Stimulated activated CD4-positive, alpha-beta T cell treated with anti-CD3 and anti-CD28 coated beads, Interleukin-1b, Interleukin-23, amount 100 ng/mL, for 1 hour (primary cell): ENCODE measurements at places on chromosomes 2 and 18.
A peak's percentile ranks its signal among the peaks of the same experiment; 100 is the strongest.

- DNase-seq: no peak
Measured at GRCh38 chr2:37232131-37232933, 874 bp downstream of the NDUFAF7 start.

DNA sequence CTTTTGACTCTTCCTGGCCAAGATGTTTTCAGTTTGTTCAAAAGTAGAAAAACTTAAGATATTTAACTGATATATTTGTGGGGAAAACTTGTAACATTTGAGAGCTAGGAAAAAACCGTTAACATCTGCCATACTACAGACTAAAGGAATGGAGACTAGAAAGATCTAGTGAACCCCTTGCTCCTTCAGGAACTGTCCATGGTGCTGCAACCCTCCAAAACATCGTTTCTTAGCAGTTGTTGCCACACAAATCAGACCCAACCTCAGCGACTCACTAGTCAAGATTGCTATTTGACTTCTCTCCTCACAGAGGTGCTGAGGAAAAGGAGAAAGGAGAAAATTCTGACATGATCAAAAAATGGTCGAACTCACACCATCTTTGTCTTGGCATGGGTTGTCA is 393.8 kb upstream of the LYPD1 start:
- DNase-seq: no peak

DNA sequence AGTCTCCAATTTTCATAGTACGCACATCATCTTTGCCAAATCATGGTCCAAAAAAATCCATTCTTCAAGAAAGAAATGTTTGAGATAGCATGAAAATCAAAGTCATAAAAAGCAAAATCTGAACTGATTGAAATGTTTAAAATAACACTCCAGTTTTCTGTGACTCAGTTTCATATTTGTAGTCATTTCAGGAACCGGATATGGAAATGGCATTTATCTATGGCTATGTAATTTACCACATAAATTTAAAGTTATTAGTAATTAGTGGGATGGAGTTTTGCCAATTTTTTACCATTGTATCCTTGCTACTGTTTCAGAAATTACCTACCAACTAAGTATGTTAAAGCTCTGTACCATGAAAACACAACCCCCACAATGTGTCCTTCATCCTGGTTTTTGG is 456.6 kb upstream of the ACVR2A start:
- no peak for DNase-seq

DNA sequence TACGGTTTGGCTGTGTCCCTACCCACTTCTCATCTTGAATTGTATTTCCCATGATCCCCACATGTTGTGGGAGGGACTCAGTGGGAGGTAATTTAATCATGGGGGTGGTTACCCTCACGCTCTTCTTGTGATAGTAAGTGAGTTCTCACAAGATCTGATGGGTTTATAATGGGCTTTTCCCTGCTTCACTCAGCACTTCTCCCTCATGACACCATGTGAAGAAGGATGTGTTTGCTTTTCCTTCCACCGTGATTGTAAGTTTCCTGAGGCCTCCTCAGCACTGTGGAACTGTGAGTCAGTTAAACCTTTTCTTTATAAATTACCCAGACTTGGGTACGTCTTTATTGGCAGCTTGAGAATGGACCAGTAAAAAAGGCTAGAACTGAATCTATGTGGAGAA is 750.0 kb upstream of the ID2 start:
- no peak for DNase-seq

DNA sequence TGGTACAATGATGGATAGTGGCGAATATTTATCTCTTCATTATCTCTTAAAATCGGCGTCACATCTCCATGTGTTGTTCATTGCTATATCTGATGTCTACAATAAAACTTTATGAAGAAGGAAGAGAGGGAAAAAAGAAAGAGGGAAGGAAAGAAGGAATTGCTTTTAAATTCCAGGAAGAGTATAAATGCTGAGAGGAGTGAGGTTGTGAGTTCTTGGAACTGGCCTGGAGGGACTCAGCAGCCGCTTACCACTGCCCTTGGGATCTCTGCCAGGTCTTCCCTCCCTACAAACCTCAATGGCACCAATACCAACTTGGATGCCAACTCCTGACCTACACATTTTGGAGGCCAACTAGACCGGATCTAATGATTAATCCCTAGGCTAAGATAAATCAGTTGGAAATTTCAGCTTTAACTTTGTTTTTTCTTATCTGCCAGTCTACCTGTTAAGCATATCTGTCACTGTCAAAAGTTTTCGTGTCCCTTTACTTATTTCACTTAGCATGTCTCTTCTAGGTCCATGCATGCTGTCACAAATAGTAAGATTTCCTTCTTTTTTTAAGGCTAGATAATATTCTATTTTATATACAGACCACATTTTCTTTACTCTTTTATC is 9.8 kb downstream of the SCN9A start:
- no peak for DNase-seq

DNA sequence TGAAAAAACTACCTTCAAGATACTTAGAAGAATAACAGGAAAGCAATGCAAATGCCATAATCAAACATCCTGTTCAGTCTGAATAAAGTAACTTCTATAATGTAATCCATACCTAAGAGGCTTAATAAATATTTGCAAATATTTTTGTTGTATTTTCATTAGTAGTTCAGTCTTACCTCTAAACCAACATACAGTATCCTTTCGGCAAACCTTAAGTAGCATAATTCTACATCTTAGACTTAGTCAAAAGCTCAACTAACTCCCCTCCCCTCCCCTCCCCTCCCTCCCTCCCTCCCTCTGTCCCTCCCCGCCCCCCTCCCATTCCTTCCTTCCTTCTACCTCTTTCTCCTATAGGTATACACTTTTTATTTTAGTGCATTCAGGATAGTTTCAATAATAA is 1373.2 kb downstream of the SUCLG1 start:
- no peak for DNase-seq

DNA sequence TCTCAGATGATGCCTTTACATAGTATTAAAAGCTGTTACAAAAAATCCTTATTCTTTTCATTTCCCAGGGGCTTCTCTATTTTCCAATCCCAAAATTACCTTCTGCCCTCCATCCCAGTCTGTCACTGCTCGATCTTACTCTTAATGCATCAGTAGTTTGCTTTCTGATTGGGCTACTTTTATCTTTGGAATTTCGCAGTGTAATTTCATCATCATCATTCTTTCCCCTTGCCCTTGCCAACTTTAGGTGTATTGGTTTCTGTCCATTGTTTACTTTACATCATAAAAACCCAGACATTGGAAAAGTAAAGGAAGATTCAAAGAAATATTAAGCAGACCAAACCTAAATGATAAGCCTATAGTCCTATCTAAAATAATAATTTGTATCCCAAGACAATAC is 457.2 kb downstream of the PIK3C3 start:
- no peak for DNase-seq

- DNase-seq: no peak
Measured at GRCh38 chr2:105934467-105934866, 189.8 kb downstream of the NCK2 start.

DNA sequence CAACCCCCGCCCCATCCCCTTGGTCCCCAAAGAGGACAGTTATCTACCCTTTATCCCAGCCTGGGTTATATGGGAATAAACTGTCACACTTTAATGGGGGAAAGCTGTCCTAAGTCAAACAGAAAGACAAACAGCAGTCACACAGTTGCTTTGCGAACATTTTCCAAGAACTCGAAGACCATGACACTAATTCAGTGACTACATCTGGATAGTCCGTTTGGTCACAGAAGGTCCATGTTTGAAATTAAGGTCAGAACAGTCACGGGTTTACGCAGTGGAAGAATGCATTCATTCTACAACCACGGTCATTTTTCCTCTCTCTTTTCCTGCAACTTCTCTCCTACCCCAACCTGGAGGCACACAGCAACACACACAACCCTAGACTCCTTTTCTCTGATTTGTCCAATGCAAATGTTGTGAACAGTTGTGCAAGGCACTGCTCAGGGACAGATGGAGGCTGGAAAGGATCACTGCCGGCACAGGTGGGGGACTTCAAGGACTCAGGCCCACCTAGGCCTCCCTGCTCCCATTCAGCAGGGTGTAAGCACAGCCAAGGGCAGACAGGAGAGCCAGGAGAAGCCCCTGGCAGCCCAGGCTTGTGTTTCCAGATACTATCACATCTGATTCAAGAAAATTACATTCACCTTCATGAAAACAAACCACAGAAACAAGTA is 39.9 kb downstream of the ZNF516 start:
- DNase-seq: no peak

DNA sequence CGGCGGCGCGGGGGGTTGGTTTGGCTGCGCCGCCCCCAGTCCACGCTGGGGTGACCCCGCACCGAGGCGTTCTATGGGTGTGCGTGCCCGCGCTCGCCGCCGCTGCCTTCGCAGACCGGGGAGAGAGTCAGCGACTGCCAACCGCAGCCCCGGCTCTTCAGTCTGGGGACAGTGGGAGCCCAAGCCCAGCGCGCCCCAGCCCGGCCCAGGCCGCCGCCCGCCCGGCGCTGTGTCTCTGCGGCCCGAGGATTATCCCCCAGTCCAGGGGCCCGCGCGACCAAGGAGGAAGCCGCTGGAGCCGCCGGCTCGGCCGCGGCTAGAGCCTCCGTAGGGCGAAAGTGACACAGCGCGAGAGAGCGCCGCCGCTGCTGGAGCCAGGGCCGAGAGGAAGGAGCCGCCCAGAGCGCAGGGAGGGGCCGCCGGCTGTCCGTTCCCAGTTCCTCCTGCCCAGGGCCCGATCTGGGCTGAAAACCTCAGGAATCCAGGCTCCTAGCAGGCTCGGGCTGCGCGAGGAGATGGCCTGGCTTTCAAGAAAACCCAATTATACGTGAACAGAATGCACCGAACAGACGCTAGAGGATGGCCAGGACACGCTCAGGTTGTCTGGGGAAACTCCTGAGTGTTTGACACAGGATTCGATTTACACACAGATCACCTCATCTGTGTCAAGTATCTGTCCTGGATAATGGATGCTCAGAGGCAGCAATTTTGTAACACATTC is 2.4 kb downstream of the CTIF start:
- no peak for DNase-seq

DNA sequence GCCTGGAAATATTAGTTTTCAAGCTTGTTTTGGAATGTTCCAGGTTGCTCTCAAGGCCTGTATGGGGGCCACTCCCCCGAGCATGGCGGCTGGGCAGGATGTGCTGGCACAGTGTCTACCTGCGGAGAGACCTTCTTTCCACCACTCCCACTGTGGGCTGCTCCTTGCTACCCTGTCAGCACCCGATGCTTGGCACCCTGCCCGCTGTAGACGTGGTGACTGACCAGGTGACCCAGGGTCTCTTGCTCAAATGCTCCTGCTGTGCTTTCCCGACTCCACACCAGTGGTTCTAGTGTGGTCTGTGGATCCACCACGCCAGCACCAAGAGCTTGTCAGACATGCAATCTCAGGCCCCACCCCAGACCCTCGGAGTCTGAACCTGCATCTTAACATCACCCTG is 213.3 kb downstream of the SH3BP4 start:
- DNase-seq: no peak

GRCh38 chr2:102028470-102028869 is 36.7 kb downstream of the IL1R2 start:
- no peak for DNase-seq

GRCh38 chr2:67075530-67076238 is 321.4 kb upstream of the ETAA1 start:
- no peak for DNase-seq

DNA sequence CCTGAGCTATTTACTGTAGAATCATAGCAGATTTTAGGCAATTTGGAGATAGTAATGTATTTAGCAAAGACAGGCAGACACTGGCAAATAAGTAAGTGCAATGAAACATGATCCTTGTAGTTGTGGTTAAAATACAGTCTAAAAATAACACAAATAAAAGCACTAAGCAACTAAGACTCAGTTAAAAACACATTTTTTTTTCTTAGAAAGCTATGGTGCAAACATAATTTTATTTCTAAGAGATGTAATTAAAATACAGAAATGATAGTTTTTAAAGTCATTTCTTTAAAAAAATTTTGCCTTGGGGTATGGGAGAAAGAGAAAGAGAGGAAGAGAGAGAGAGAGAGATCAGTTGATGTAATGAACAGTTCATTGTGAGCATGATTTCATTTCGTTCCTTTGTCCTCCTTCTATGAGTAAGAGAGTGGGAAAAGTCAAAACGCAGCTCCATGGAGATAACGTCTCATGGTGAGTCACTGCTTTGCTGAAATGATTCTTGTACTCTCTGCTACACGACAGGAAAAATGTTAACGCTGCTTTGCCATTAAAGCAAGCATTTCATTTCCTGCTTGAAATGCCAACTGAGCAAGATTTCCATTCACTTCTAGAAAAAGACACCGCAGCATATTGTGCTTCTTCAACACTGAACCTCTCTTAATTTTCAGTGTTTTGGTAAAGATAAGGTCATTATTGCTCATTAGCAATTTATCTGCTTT is 61.3 kb upstream of the PGAP1 start:
- DNase-seq: no peak

DNA sequence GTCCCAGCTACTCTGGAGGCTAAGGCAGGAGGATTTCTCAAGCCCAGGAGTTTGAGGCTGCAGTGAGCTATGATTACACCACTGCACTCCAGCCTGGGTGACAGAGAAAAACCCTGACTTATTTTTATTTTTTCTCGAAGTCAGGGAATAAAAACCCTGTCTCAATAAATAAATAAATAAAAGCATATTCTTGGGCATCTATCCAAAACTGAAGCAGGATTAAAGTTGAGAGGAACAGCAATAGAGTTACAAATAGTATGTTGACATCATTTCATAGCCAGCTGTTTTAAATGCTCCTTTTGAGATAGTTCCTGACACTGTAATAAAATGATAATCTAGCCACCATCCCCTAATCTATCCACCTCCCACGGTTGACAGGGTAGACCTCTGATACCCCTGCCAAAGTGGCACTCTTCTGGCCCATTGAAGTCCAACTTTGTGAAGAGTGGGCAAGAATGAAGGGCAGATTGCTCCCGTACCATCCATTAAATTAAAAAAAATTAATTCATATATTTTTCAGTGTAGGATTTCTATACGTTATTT is 42.3 kb upstream of the LPIN2 start:
- DNase-seq: no peak

DNA sequence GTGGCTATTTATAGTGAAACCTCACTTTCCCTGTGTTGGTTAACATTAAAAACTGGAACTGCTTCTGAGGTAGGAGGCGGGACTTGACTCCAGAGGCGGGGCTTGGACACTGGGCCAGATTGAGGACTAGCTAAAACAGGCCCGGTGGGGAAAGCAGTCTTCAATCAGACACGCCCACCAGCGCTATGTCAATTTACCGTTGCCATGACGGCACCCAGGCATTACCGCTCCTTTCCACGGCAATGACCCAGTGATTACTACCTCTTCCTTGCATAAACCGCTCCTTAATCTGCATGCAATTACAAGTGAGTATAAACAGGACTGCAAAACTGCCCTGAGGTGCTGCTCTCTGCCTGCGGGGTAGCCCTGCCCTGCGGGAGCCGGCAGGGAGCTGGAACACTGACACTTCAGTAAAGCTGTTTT is 35.3 kb downstream of the LRRFIP1 start:
- no peak for DNase-seq

DNA sequence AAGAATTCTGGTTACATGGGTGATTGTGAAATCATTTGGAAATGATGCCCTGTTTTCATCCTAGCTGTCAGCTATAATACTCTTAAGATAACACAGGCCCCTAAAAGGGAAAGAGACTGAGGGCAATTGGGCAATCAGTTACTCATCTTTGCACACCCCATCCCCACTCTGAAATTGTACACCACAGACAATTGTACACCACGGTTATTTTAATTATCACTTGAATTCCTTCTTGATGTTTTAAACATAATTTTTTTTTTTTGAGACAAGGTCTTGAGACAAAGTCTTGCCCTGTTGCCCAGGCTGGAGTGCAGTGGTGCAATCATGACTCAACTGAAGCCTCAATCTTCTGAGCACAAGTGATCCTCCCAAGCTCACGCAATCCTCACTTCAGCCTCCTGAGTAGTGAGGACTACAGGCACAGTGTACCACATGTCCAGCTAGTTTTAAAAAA is 862.4 kb upstream of the ACVR2A start:
- no peak for DNase-seq

- DNase-seq: peak; percentile 28
Measured at GRCh38 chr2:218962859-218963492, 3.5 kb downstream of the CDK5R2 start.
